ENCODE measurements at places on chromosomes 1 and 21.

- DNase-seq = no peak
These were observed 1.6 kb downstream of the TTC13 start for GRCh38 chr1:230976825-230977747.

GRCh38 chr1:85573322-85573721 lies 7.2 kb upstream of the CCN1 start:
- DNase-seq = no peak

DNA sequence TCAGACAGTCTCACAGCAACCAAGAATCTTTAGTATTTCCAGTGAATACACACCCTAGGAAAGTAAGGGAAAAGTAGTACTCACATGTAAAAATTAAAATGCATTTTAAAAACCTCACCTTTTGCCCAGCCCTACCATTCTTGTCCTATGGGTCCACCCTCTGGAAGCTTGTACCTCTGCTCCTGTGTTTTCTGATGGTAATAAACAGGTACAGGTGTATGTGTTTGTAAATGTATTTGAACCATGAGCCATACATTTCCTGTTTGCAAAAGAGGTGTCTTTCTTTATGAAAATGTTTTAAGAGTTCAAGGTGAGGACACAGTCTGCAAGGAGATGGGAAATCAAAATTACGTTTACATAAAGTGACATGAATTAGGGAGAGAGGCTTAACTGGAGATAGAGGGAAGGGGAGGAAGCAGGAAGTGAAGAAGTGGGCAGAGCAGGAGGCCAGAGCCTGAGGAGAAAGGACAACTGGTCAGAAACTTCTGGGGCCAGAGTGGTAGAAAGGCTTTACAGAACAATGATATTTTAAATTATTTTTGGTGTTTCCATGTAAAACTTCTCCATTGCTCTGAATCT lies 52.0 kb upstream of the IVNS1ABP start:
- no peak for DNase-seq

DNA sequence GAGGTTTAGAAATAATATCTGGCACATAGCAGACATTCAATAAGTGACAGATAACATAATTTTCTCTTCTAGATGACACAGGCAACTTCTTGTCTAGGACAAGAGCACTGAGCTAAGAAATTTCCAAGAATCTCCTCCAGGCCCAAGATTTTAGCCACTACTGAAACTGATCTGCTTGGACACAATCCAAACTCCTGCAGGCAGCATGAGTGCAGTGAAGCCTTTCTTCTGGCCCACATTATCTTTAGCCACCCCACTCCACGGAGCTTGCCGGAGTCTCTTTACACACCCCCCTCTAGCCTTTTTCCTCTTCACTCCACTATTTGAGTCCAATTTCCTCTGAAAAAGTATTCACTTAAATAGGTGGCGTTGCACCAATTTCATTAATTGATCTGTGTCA lies 142.9 kb upstream of the DUSP10 start:
- DNase-seq = no peak

DNA sequence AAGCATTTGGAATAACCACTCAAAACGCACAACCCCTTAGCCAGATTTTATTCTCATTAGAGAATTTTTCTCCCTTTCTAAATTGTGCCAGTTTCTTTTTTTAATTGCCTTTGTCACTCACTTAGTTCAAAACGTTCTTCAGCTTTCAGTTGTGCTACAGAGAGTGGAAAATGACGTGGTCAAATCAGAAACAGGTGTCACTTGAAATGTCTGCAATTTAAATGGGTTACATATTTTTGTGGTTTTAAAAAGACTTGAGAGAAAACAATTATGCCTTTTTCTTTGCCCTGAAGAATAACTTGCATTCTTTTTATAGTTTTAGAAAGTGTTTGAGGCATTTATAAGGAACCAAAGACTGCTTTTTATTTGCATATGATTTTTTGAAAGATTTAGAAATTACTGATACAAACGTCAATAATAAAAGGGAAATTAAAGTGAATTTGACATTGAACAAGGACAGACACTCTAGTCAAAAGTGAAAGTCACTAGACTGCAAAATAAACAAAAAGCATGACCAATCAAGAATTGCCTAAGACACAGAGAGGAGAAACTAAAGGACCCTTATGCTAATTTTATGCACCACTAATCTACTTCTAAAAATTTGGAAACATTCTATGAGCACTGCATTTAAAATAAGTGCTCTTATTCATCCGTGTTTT lies 191.0 kb downstream of the TPR start:
- DNase-seq = peak; percentile 53

DNA sequence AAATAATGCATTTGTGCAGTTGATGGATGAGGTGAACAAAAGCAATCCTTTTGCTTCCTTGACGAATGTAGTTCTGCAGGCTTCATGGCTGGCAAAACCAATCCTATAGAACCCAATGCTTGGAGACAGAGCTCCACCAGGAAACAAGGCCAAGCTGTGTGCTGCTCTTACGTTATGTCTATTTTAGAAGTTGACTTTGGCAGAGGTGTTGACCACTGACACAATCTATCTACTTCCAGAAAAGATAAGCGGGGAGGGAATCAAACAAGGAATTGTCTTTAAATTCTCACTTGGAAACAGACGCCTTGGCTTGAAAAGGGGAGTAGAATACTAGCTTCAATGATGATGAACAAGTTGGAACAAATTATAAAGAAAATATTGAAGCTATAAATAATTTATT lies 211.2 kb downstream of the SETD4 start:
- no peak for DNase-seq

GRCh38 chr21:34072145-34073031 lies 990 bp upstream of the MRPS6 start:
- no peak for DNase-seq

DNA sequence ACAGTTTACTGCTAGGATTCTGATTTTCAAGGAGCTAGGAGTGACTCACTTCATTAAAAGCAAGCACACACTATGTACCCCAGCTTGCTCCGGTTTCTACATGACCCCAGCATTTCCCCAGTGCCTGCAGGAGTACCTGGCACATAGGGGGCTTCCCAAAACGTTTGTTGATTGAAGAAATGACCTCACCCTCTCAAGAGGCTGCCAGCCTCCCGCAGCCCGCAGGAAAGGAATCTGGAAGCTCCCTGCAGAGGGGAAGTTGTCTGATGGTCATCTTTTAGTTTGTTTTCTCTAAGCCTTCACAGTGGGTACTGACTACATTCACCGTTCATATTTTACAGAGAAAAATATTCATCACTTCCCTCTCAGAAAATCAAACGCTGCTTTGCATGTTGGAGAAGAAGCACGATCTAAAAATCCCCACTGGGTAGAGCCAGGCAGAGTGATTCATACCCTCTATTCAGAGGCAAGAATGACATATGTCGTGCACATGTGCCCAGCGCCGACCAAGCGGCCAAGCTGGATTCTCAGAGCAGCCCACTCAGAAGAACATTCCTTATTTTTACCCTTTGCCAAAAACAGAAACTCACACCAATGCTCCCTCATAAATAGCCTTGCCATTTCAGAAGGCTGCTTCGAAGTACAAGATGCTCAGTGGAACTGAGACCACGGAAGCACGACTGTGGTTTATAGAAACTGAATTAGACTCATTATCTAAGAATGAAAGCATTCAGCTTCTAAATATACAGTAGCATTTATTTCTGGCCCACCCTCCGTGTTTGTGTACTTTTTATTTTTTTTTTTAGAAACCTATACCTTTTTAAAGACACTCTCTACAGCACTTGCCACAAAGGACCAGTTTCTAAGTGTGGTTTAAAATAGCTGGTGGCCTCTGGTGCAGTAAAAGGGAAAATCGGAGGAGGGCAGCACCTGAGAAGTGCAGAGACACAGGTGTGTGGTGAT lies 143.2 kb downstream of the MIS18A start:
- peak; percentile 89 for DNase-seq

DNA sequence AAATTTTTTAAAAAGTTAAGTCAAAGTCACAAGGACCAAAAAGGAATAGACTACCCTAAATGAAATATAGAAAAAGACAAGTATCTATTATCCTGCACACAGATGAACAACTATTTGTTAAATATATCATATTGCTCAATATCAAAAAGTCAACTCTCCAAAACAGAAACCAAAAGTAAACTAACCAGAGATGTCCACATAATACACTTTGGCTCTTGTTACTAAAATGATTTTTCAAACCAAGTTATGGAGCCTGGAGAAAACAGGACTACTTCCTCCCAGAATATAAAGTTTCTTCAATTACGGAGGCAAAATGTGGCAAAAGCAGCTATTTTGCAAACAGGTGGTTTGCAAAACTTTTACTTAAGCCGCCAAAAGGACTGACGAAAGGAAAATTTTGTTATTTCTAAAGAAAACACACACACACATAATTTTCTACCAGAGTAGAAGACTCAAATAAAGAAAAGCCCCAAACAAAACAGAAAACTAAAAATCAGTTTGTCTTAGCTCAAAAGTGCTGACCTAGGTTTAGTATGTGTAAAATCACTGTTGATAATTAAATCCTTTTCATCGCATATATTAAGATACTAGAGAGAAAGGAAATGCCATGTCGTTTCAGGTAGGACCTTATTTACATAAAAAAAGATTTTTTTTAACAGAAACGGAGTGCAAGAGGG lies 1.1 kb downstream of the DPYD start:
- no peak for DNase-seq

DNA sequence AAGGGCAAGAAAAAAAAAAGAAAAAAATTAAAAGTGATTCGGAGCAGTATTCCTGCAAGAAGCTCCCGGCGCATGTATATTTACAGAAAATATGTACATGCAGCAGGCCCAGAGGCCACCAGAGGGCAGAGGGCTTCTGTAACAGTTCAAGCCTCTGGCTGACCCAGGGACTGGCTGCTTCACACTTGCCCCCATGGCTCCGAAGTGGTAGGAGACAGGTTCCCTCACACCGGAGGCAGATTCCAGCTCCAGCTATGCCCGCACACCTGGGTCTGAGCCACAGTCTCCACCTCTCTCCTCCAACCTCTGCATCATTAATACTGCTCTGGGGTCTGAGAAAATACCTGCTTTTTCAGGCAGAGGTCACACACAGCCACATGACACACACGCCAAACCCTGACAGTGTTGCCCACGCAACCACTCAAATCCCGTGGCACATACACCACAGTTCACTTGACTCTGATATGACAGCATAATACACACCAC lies 2.2 kb upstream of the ARHGAP30 start:
- no peak for DNase-seq

DNA sequence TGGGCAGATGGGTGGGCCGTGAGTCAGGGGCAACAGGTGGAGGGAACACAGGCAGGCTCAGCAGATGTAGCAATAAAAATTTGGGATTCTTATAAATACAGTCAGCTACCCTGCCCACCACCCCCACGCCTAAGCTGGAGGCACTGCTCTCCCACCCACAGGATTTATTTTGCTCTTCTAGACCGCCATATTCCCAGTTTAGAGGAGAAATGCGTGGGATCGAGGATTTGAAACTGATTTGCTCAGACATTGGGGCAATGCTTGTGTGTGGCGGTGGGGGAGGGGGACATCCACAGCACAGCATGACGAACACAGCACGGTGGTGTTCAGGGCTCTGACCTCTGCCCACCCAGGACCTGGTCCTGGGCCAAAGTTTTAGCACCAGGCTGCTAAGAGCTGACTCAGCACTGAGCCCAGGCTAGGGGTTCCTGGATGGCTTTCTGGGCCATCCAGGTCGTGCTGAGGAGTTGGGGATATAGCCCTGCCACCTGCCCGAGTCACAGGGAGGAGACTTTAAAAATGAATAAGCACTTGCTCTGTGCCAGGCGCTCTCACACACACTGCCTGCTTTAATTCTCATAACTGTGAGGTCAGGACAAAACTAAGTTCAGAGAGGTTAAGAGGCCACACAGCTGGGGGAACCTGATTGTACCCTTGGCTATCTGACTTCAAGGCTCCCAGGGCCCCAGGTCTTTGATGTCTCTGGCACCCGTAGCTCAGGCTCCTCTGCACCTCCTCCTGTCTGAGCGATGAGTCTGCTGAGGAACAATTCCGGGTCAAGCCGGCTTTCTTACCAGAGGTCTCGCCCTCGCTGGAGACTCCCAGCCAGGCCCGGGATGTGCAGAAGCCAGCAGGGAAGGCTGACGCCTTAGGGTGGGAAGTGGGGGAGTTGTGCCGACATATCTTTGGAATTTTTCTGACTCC lies 29.4 kb upstream of the CSF1 start:
- DNase-seq = no peak

- DNase-seq = no peak
These were observed 696.8 kb upstream of the NCAM2 start for GRCh38 chr21:20301395-20301794.

GRCh38 chr1:228204958-228205357 lies 2.9 kb upstream of the OBSCN start:
- DNase-seq = no peak

DNA sequence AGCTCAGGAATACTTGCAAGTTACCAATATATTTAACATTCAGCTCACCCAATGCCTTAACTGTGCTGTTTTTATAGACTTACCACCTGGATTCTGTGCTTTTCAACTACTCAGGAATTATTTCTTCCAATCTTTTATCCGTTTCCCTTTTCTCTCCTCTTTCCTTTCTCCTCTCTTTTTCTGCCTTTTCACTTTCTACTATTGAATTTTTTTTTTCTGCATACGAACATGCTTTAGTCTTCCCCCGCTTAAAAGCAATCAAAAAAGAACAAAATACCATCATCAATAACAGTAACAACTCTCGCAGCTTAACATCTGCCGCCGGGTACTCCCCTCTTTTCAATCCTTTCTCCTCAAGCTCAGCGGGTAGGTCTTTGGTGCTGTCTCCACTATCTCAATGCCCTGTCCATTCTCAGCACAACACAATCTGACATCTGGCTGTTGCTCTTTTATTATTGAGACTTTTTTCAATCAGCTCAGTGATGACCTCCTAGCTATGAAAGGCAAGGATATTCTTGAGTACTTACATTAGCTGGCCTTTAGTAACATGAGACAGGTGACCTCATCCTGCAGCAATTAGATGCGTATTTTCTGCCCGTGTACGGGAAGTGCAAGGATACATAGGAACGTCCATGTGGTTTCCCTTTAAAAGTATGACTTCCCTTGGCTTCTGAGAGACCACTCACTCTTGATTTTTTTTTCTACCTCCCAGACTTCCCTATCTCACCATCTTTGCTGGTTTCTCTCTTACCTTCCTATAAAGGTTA lies 40.2 kb upstream of the SIPA1L2 start:
- DNase-seq = no peak

- no peak for DNase-seq
These were observed 41.8 kb downstream of the FNBP1L start for GRCh38 chr1:93489756-93490155.
